ENCODE measurements at places on chromosomes 5 and 9.

GRCh38 chr5:36948041-36948440 lies 71.5 kb downstream of the NIPBL start:
- no peak for DNase-seq

DNA sequence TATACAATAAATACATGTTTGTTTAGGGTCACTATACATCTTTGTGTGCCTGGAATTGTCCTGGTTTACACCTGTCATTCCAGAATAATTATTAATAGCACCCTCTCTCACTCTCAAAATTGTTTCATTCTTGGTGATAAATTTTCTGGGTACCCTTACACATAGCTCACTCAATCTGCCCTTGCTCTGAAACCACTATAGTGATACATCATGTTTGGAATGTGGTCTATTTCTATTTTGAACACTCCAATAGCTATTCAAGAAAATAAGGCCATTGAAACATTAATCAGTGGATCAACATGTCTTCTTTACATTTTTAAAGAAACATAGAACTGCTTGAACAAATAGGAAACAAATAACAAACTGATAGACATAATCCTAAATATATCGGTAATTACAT lies 158.7 kb downstream of the ARRDC3 start:
- DNase-seq: no peak

DNA sequence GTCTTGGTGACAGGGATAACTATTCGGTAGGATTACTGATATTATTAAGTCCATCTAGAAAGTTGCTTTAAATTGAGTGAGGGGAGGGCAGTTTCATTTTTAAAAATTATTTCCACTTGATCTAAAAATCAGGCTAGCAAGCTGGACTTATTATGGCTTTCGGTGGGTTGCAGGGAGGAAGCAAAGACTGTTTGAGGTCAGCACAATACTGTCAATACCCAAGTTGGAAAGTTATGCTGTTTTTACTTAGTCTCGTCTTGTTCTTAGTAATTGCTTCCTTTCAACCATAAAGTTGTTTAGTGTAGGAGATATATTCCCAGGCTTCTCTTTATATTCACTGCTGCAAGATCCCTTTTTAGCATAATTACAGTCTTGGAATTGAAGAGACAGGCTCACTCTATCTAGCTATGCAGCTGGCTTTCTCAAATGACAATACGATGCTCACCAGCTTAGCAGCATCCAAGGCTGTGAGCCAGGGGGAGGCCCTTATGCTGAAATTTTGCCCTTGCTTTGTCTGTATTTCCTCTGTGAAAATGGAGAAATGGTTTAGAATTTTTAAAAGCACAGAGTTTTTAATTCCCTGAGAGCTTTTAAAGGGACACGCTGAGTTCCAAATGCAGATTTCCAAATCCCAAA lies 68.2 kb upstream of the APC start:
- DNase-seq: no peak

DNA sequence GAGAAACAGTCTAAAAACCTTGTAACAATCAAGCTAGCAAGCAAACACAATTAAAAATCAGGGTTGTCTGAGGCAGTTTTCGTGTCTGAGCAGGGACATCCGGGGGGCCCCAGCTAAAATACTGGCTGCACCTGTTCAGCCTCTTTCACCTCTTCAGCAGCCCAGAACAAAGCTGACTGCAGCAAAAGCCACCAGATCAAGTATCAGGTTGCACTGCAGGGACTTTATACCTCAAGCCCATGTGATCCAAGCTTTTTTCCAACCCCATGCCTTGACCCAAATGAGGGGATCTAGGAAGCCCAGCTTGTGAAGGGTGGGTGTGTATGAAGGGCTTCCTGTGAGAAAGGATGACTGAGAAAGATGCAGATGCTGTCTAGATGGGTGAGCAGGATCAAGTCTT lies 133.4 kb downstream of the SEMA6A start:
- no peak for DNase-seq

- DNase-seq: no peak
Observed at GRCh38 chr9:87959916-87960581, 14.3 kb downstream of the CDK20 start.

Measured in substantia nigra (tissue), 51 donors.